ENCODE measurements at places on chromosomes 1 and 21. TPM values are rescaled to one million over a fixed set of nuclear protein-coding genes. Genes with fewer than 3 reads are reported as not detected.

DNA sequence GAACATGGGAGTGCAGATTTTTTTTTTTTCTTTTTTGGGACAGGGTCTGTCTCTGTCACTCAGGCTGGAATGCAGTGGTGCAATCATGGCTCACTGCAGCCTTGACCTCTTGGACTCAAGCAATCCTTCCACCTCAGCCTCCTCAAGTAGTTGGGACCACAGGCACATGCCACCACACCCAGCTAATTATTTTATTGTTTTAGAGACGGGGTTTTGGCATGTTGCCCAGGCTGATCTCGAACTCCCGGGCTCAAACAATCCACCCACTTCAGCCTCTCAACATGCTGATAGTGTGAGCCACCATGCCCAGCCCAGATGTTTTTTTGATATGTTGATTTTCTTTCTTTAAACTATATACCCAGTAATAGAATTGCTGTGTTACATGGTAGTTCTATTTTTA is 57.7 kb downstream of the RGSL1 start:
- H3K4me3 ChIP-seq: no peak overlapping the region
- no peak for DNase-seq
- no peaks in the 10 kb centered on the region for H3K36me3 ChIP-seq
- H3K27ac ChIP-seq: no peak overlapping the region
- no peaks in the 10 kb centered on the region for H3K27me3 ChIP-seq
- no peaks in the 10 kb centered on the region for H3K4me1 ChIP-seq

DNA sequence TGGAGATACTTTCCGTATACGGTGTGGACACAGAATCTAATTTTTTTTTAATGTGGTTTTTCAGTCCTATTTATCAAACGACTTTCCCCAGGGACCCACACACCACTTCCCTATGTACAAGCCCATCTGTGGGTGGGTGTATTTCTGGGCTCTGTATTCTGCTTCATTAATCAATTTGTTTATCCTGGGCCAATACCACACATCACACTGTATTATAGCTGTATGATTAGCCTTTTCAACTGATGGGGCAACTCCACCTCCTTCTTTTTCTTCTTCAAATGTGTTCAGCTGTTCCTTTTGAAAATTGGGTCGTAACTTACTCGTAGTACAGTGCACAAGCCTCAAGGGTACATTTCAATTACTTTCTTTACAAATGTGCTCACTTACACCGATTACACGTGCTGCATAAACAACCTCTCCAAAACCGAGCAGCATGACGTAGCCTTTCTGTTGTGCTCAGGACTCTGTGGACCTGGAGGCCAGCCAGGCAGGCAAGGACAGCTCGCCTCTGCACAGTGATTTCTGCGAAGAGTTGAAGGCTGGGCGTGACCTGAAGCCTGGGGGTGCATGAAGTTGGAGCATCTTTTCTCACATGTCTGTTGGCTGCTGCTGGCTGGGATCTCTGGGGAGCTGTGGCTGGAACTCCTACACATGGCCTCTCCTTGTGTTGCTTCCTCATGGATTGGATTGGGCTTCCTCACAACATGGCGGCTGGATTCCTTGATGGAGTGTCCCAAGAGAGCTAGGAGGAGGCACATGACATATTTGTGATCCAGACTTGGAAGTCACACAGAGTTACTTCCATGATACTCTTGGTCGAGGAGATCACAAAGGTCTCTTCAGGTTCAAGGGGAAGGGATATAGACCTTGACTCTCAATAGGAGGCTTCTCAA is 126.5 kb downstream of the CRYAA start:
- DNase-seq: no peak
- no peak overlapping the region for H3K4me3 ChIP-seq
- no peaks in the 10 kb centered on the region for H3K4me1 ChIP-seq

The HTR6 gene
- total RNA-seq: 2.1 TPM

GRCh38 chr1:226882187-226882586 is 11.8 kb downstream of the PSEN2 start:
- H3K4me1 ChIP-seq: peaks cover 50% of the 10 kb centered on the region
- H3K4me3 ChIP-seq: peak overlapping the region; percentile 44
- no peaks in the 10 kb centered on the region for H3K36me3 ChIP-seq
- no peaks in the 10 kb centered on the region for H3K27me3 ChIP-seq
- peak; percentile 63 for DNase-seq

The TBX19 gene
- total RNA-seq: 1.8 TPM

The CELA3B gene
- total RNA-seq: not detected

The TLR5 gene
- total RNA-seq: 2.1 TPM

DNA sequence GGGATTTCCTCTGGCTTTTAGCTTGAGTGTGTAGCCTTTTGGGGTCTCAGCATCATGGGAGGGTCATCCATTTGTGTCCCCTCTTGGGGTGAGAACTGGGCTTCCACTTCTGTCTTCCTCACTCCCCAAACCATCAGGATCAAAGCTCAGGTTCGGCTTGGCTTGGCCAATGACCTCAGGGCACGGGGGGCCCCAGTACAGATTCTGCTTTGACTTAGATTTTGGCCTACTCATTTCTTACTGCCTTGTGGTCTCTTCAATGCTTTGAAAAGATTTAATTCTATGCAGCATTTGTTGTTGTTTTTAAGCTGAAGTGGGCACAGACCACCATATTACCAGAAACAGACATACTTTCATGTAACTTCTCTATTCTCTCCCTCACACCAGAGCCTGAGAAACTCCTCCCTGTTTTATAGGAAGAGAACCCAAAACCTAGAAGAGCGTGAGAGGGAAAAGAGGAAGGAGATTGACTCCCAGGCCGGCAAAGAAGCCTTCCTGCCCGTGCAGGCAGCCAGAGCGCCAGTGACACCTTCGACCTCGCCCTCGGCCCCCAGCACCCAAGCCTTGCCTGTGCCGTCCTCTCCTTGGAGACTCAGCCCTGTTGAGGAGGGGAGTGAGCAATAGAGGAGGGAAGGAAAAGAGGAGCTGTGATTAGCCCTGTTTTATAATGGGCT is 1.9 kb upstream of the S100A3 start:
- H3K27me3 ChIP-seq: no peaks in the 10 kb centered on the region
- H3K36me3 ChIP-seq: no peaks in the 10 kb centered on the region
- H3K27ac ChIP-seq: no peak overlapping the region
- DNase-seq: no peak
- H3K4me1 ChIP-seq: peaks cover 36% of the 10 kb centered on the region
- H3K4me3 ChIP-seq: no peak overlapping the region

GRCh38 chr21:37297364-37297763 is 30.2 kb upstream of the VPS26C start:
- H3K27me3 ChIP-seq: peaks cover 6% of the 10 kb centered on the region
- H3K36me3 ChIP-seq: no peaks in the 10 kb centered on the region
- no peak overlapping the region for H3K27ac ChIP-seq
- no peak overlapping the region for H3K4me3 ChIP-seq
- no peak for DNase-seq

GRCh38 chr1:88217386-88217785 is 466.7 kb upstream of the PKN2 start:
- no peaks in the 10 kb centered on the region for H3K27me3 ChIP-seq
- H3K36me3 ChIP-seq: no peaks in the 10 kb centered on the region
- H3K4me3 ChIP-seq: no peak overlapping the region
- H3K27ac ChIP-seq: no peak overlapping the region
- DNase-seq: no peak
- H3K4me1 ChIP-seq: no peaks in the 10 kb centered on the region

- H3K4me3 ChIP-seq: no peak overlapping the region
- H3K36me3 ChIP-seq: peaks cover 18% of the 10 kb centered on the region
- peak overlapping the region; percentile 54 for H3K27ac ChIP-seq
- no peaks in the 10 kb centered on the region for H3K27me3 ChIP-seq
- peaks cover 8% of the 10 kb centered on the region for H3K4me1 ChIP-seq
- no peak for DNase-seq
Measured at GRCh38 chr1:91697861-91698260, 188.1 kb downstream of the TGFBR3 start.

The TNFRSF9 gene
- 0.52 TPM for total RNA-seq

The TNFRSF4 gene
- 28.6 TPM for total RNA-seq

The CELA2B gene
- not detected for total RNA-seq

- no peak overlapping the region for H3K4me3 ChIP-seq
- H3K27me3 ChIP-seq: no peaks in the 10 kb centered on the region
- no peak for DNase-seq
- no peak overlapping the region for H3K27ac ChIP-seq
- H3K4me1 ChIP-seq: no peaks in the 10 kb centered on the region
- H3K36me3 ChIP-seq: no peaks in the 10 kb centered on the region
Measured at GRCh38 chr1:212647004-212647403, 38.4 kb downstream of the ATF3 start.

DNA sequence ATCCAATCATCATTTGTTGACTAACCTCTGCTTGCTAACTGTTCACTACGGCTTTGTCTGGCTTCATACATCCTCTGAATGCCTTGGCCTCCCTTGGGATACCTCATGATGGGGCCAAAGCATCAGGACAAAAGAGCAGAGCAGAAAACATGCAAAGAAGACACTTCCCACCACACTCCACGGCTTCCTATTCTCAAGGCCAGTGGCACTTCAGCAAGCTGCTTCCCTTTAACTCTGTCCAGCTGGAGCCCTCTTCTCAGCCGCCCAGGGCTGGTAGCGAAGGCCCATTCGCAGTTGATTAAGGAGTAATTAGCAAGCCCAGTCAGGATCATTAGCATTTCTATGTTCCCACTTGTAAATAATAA is 224.3 kb upstream of the FGGY start:
- H3K27ac ChIP-seq: no peak overlapping the region
- DNase-seq: no peak
- H3K4me3 ChIP-seq: no peak overlapping the region
- peaks cover 22% of the 10 kb centered on the region for H3K4me1 ChIP-seq

The DNALI1 gene
- total RNA-seq: not detected

The KRTAP19-3 gene
- not detected for total RNA-seq

DNA sequence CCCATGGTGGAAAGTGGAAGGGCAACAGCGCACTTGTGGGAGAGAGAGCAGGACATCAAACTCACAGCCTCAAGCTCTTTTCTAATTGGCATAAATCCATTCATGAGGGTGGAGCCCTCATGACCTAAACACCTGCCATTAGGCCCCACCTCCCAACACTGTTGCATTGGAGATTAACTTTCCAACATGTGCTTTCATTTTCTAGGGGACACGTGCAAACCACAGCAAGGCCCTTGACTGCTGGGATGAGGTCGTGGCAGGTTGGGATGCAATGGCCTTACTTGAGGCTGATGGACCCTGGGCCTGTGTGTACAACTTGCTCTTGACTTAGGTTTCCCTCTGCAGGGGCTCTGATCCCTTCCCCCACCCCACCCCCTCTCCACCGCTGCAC is 35.9 kb upstream of the NEK2 start:
- H3K27me3 ChIP-seq: no peaks in the 10 kb centered on the region
- no peaks in the 10 kb centered on the region for H3K4me1 ChIP-seq
- no peak overlapping the region for H3K27ac ChIP-seq
- no peak for DNase-seq
- H3K4me3 ChIP-seq: no peak overlapping the region

GRCh38 chr1:115677182-115677555 is 35.4 kb downstream of the VANGL1 start:
- no peak overlapping the region for H3K27ac ChIP-seq
- no peak for DNase-seq
- no peaks in the 10 kb centered on the region for H3K4me1 ChIP-seq
- H3K36me3 ChIP-seq: no peaks in the 10 kb centered on the region
- H3K4me3 ChIP-seq: no peak overlapping the region

Measured in CD4-positive, alpha-beta T cell (primary cell).